ENCODE measurements at places on chromosomes 6 and 20.
A peak's percentile ranks its signal among the peaks of the same experiment; 100 is the strongest.

DNA sequence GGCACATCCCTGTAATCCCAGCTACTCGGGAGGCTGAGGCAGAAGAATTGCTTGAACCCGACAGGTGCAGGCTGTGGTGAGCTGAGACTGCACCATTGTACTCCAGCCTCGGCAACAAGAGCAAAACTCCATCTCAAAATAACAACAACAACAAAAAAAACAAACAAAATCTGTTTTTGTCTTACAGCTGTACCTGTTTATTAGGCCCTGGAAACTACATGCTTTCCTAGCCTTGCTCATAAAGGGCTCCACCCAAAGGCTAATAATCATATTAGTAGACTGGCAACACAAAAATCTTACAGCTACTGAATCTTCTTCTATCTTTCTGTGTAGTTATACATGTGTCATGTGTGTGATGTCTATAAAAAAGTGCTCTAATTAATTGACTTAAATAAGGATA lies 503.9 kb upstream of the EYS start:
- DNase-seq: no peak

DNA sequence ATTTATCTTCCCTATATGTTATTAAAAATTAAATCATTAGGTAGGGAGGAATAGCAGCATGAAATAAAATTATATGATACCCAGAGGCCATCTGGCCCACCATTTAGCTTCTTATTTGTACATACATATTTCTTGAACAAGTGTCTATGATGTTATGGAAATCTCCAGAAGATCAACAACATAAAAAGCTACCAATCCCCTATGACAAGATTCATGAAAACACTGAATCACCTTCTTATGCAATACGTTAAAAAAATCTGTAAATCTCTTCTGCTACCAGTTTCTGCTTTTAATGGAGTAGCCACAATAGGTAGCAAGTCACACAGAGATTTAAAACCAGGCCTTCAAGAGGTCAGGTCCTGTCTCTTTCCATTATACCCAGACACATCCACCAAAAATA lies 125.8 kb upstream of the ENPP5 start:
- no peak for DNase-seq

DNA sequence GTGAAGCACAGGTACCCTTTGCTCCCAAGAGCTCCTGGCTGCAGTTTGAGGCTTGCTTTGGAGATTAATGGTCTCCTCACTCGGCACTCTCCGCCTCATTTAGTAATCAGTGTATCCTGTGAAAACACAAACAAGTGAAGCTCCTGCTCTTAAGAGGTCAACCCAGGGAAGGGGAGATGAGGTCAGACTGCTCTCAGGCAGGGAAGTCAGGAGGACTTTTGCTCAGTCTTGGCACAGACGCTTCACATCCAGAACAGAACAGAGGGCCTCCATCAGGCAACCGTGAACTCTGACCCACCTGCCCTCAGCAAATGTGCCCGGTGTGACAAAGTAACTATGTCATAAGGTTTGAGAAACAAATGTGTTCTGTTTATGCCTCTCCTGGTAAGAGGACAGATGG lies 428.8 kb upstream of the JARID2 start:
- DNase-seq: no peak

GRCh38 chr6:19153270-19153980 lies 683.7 kb upstream of the ID4 start:
- DNase-seq: peak; percentile 1

DNA sequence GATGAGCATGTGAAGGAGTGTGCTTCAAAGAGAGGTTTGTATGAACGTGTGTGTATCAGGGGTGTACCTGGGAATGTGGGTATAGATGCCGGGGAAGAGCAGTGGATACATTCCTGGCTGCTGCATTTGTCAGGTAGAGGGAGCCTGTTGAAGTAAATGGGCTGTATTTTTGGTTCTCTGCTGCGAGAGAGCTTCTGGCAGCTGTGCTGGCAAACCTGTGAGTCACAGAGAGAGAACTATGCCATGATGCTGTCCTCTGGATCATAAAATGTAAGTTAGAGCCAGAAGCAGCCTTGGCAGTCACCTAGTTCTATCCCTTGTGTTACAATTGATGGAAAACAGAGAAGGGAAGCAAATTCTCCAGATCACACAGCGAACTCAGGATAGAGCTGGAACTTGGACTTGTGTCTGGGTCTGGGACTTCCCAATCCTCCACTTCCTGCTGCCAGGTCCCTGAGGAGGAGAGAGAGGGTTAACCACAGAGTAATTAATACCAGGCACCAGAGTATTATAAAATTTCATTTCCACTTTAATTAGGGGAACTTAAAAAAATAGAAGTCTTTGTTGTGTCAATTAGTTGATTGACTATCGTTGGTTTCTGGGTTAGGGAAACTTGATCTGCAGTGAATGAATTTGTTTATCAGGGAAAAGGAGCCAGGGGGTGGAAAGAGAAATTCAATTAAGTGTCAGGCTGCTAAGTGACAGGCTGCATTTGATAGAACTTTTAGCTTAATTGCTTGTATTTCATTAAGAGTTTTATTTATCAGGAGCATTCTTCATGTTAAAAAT lies 41.1 kb upstream of the GTSF1L start:
- no peak for DNase-seq

DNA sequence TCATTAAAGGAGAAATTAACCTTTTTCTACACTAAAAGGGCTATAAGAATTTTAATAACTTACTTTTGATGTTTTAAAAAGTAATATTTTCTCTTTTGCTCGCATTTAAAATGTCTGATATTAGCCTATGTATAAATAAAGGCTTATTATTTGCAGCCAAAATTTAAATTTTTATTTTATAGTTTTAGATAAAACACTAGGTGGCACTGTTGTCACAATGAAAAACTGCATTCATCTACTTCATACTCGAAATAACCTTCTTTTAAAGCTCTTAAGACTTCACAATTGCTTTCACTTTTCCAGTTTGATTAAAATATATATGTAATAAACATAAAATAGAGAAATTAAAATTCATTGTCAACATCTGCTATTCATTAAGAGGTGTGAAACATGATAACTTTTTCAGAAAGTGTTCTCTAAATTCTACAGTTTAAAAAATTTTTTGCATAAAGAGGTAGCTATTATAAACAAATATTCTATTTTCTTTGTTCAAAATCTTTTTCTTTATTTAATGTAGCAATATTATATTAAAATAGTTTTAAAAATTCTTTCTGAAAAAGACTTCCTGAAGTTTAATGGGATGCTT lies 78.8 kb upstream of the DEFB112 start:
- no peak for DNase-seq

DNA sequence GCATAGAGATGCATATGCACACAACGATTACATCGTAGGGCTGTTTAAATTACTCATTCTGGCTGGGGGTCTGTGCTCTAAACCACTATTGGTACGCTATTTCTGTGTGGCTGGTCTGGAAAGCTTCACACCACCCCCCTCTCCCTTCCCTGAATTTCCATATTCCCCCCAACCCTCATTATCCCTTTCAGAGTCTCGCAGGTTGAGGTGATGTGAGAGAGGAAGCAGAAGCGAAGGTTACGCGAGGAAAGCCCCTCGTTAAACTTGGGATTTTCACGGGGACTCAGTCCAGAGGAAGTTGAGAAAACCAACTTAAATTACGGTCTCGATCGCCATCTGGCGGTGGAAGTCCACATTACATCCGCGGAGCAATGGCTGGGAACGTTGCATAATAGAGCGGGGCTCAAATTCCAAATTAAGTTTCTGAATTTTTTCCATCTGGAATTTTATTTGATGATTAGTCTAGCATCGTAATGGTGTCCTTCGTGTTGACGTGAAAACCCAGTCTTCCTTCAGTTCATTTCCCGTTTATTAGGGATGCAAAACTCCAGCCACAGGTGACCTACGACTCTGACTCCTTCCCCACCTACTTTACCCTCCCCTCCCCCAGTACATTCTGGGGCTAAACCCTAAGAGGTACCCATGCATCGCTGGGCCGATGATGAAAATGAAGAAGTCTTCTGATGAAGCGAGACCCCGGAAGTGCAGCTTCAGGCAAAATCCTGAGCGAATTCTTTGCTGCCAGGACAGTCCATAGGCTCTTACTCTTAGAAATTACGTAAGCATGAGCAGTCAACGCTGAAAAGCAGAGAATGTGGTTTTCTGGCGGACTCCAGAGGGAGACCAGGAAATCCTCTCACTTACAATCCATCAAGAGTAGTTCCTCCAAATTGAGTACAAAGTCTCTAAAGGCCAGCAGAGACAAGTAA lies 19.7 kb downstream of the HLA-DOB start:
- no peak for DNase-seq

DNA sequence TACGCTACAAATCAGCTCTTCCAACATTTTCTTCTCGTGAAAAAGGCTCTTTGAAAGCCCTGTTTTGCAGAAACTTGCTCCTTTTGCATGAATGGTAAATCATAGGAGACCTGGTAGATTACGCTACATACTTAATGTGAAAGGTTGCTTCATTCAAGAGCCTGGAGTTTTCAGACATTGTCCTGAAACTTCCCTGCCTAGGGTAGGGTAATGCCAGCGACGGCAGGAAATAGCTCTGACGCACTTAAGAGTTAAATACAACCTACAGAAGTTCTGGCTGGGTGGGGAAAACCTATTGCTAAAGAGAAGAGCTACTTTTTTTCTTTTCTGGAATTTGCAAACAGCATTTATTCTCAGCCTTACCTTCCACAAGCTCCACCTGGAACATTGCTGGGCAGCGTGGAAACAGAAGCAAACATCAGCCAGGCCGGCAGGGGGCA lies 144.5 kb downstream of the LPA start:
- no peak for DNase-seq

GRCh38 chr20:50540620-50541605 lies 30.7 kb downstream of the PTPN1 start:
- DNase-seq: no peak

GRCh38 chr6:71489736-71490135 lies 201.1 kb downstream of the OGFRL1 start:
- peak; percentile 65 for DNase-seq

GRCh38 chr6:1724616-1725015 lies 114.9 kb downstream of the FOXC1 start:
- DNase-seq: no peak

GRCh38 chr6:128993166-128993565 lies 110.2 kb downstream of the LAMA2 start:
- DNase-seq: no peak

DNA sequence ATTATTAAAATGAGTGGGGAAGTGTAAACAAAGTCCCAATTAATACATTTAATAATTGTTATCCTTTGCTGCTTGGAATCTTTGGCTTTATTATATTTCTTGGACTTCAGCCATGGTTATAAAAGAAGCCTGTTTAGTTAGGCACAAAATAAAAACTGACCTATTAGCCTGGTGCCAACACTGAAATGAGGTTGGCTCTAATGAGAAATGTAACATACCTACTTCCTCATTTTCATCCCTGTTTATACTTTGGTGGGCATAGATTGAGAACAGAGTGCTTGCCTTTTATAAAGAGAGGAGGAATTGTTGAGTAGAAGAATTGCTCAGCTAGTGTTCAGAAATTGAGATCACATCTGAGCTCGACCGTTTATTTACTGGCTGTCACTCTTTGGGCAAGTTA lies 471.3 kb downstream of the UTRN start:
- DNase-seq: no peak

DNA sequence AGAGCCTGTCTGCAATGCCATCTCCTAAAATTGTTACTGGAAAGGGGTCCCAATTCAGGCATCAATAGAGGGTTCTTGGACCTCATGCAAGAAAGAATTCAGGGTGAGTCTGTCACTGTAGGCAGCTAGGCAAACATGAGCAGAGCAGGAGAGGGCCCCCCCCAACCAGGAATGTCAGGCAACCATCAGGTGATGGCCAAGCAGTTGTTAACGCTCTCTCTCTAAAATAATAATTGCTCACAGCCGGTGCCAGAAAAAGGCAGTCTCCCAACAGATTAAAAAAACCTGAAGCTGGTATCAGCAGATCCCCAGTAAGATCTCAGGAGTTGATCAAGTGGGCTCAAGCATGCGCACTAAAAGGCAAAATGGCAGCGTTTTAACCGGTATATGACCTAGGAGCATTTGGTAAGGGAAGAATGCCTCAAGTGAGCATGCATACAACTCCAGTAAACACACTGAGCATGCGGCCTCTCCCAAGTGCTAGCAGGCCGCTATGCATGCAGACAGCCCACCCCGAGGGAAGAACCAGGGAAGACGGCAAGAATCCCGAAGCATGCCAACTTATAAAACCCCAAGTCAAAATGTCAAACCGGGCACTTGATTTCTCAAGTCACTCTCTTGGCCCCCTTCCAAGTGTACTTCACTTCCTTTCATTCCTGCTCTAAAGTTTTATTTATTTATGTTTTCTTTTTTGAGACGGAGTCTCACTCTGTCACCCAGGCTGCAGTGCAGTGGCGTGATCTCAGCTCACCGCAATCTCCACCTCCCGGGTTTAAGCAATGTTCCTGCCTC lies 44.0 kb upstream of the RNGTT start:
- no peak for DNase-seq

DNA sequence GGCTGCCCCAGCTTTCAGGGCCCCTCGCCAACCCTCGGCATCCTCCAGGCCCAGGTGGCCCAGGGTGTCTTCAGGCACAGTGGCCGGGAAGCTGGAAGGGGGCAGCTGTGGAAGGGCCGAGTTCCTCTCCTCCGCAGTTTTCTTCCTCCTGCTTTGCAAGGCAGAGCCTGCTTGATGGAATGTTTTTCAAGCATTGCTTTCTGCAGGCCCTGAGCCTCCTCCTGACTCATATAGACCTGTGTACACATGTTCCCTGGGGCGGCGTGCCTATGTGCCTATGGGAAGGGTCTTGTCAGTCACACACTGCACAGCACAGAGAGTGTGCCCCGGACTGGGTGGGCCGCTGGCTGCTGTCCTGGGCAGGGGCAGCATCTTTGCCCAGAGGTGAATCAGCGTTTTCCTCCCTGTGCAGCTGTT lies 107.5 kb downstream of the ERMARD start:
- no peak for DNase-seq

DNA sequence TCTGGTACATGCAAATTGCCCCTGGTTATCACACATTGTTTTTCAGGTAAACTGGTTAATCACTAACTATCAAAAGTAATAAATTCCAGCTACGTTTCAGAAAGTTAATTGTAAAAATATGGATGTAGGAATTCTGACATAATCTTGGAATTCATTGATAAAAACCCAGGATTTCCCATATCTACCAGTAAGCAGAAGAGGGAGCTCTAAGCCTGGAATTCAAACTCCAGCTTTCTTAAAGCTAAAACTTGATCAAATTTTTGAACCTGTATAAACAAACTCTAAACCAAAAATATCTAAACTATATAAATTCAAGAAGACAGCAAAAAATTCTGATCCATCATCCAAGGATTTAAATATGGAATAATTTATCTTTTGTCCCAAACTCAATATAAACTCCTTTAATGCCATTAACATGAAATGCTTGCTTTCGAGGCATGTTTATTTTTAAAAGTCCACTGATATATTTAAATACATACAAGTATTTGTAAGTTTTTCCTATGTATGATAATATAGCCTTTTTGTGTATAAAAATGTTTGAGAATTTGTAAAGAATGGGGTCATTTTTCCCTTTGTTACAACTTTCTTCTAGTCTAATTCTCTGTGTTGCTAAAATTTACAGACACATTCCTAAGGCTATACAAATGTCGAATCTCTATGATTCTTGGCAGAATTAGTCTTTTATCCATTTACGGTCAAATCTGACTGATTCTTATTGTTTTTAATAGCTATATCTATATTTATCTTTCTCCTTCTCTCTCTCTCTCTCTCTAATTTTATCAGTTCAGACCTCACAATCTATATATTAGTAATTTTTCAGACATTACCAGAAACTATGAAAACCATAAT lies 91.4 kb upstream of the RNF217 start:
- no peak for DNase-seq

GRCh38 chr6:144585217-144585814 lies 300.2 kb downstream of the UTRN start:
- no peak for DNase-seq

GRCh38 chr20:3863317-3863716 lies 16.7 kb downstream of the MAVS start:
- DNase-seq: no peak

- no peak for DNase-seq
These were observed 93.1 kb downstream of the EPB41L2 start for GRCh38 chr6:130969791-130970491.

All from AG09319 (cell line).